ENCODE measurements at places on chromosomes 13 and 19.

- DNase-seq, result no peak
Measured at GRCh38 chr13:26412936-26413716, 144.4 kb upstream of the WASF3 start.

DNA sequence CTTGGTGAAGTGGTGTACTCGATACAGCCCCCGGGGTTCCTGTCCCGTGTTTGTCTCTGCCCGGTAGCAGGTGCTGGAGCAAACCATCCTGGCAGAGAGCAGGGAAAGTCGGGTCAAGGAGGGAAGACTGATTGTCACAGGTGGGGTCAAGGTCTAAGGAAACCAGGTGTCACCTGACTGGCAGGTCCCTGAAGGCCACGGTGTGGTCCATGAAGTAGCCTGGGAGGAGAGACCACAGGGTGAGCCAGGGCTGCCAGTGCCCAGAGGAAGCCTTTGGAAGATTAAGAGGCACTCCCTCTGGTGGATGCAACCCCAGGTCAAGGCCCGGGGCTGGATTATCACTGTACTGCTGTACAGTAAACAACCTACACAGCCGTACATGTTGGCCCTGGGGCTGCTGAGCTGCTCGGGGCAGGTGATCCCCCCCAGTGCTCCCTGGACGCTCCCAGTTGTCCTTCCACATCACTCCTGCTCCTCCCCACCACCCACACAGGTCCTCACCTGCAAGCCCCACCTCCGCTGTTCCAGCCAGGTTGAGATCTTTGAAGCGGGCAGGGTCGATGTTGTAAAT lies 6.0 kb upstream of the CCER2 start:
- DNase-seq, result no peak

DNA sequence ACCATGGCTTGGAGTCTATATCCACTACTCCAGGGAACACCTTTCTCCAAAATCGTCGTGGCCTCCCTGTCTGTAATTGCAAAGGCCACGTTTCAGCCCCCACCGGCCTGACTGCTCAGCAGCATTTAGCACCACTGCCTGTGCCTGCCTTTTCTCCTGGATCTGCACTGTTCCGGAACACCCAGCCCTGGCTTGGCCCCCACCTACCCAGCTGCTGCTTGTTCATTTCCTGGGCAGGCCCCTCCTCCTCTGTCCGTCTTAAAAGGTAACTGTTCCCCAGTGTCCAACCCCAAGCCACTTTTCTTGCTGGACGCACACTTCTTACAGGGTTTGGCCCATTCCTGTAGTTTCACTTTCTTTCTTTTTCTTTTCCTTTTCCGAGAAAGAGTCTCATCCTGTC lies 8.5 kb upstream of the SYT5 start:
- DNase-seq, result no peak

GRCh38 chr13:38981096-38981495 lies 9.5 kb downstream of the STOML3 start:
- no peak for DNase-seq

DNA sequence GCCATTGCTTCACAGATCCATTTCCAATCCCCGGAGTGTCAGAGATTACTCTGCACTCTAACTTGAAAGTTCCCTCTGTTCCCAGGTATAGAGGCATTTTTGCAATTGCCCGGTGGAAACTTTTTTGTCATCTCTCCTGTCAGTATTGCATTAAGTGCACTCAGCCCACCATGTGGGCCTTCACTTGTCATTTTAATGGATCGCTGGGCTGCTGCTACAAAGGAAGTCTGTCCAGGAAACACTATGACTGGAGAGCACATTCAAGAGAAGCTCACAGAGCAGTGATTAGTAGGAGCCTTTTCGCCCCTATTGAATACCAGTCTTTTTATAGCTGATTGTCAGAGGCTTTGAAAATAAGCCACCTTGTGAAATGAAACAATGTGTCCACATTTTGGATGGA lies 180.9 kb downstream of the B3GLCT start:
- no peak for DNase-seq

DNA sequence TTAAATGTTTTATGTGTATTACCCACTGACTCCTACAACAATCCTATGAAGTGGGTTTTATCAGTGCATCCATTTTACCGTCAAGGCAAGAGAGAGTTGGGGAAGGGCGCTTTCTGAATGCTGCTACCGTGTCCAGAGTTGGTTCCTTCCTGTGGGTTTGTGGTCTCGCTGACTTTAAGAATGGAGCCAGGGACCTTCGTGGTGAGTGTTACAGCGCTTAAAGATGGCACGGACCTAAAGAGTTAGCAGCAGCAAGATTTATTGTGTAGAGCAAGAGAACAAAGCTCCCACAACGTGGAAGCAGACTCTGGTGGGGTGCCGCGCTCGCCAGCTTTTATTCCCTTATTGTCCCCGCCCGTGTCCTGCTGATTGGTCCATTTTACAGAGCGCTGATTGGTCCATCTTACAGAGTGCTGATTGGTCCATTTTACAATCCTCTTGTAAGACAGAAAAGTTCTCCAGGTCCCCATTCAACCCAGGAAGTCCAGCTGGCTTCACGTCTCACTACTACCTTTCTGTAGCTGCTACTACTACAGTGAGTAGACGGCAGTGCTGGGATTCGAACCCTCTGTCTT lies 6.1 kb downstream of the OSCAR start:
- DNase-seq, result no peak

DNA sequence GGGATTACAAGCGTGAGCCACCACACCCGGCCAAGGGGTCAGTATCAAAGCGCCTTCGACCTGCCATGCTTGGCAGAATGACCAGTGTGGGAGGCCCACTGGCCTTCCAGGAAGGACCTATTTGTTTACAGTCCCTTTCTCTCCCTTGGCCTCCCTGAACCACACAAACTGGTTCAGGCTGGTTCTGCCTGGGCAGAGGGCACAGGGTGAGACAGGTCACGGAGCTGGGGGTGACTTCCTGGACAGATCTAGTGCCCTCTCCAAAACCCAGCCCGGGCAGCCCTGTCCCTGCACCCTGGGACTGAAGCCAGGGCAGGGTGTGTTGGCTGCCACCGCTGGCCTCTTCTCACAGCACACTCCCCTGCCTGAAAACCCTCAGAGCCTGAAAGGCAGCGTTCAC lies 11.3 kb downstream of the PLEKHF1 start:
- DNase-seq, result no peak

DNA sequence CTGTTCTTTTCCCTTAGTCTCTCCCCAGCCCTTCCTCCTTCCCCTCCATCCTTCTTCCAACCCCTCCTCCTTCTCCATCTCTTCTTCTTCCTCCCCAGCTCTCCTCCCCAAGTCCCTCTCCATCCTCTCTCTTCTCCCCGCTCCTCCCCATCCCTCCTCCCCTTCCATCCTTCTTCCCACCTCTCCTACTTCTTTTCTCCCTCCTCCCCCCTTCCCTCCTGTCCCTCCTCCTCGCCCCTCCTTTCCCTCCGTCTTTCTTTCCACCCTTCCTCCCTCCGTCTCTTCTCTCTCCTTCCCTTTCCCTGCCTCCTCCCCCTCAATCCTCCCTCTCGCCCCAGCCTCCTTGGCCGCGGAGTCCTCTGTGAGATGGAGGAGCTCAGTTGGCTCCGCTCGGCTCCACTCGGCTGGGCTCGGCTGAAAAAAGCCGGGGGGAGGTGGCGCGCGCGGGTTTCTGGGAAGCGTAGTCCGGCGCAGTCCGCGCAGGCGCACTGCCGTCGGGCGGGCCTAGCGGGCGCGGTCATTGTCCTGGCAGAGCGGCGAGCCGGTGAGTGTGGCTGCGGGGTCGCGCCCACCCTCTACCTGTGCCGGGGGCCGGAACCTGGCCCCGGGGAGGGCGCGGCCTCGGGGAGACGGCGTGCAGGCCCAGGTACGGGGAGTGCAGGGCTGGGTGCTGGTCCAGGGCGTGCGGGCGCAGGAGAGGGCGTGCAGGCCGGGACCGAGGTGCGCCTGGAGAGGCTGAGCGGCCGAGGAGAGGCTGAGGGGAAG lies at the start of gene ZNF71:
Gene ZNF71 (plus strand): TSS at position 520 of the 765 bp plus-strand sequence. CDS start 6,257 bp downstream, outside the sequence.
- peak; percentile 54 for DNase-seq

GRCh38 chr13:87792878-87793277 lies 121.7 kb downstream of the SLITRK5 start:
- no peak for DNase-seq

DNA sequence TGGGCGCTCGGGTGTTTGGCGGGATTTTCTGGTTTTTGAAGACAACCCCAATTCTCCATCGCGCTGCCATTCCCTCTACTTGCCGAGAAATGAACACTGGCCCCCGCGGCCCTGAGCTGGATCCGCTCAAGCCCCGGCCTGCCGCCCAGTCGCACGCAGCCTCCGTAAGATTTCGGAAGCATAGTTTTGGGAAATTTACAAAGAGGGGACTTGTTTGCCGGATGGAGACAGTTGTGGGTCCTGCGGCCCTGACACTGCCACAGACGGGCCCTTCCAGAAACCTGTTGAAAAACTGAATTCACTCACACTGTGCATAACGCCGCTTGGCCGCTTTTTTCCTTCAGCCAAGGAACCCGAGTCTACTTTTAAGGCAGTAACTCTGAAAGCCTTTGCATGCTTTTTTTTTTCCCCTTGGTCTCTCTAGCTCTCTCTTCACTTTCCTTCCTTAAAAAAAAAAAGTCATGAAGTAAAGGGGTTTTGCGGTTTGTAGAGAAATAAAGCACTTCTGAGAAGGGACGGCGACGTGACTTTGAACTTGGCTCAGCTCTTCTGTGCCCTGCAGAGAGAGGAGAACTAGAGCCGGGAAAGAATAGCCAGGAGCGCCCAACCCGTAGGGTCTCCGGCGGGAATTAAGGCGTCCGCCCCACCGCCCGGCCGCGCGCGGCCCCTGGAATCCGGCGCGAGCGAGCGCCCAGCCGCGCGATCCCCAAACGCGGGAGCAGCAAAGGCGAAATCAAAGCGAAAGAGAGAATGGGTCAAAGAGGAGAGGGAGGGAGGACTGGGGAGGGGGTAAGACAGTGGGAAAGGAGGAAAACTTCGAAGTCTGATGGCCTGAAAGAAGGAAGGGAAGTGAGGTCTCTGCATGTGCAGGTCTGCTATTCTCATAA lies 3.4 kb upstream of the ZIC2 start:
- DNase-seq, result no peak

DNA sequence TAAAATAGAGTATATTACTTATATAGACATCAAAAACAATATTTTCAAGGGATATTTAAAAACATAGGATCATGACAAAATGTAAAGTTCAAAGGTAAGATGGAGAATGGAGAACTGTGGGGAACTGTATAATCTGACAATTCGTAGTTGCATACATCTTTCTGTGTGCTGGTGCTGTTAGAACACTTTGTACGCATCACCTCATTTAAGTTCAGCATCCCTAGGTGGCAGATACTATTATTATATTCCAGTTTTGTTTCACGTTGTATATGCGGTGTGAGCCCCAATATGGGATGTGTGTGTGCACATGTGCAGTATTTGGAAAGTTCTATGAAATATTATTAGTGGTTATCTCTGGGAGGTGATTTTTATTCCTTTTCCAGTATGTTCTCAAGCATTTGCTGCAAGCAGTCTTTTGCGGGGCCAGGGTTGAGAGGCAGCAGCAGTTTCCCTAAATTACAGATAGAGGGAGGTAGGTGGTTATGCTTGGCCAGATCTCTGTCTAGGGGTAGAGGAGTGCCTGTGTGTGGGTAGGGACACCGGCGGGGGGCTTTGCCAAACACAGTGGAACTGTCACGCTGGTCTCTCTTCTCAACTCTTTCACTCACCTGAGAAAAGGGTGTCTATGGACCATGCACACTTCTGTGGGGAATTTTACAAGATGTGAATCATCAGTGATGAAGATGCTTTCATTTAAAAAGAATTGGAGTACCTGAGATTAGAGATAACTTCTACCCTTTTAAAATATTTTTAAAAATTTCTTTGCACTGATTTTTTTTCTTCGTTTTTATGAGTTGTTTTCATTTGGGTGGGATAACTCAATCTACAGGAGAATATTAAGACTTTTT lies 55.6 kb upstream of the ALOX5AP start:
- no peak for DNase-seq

DNA sequence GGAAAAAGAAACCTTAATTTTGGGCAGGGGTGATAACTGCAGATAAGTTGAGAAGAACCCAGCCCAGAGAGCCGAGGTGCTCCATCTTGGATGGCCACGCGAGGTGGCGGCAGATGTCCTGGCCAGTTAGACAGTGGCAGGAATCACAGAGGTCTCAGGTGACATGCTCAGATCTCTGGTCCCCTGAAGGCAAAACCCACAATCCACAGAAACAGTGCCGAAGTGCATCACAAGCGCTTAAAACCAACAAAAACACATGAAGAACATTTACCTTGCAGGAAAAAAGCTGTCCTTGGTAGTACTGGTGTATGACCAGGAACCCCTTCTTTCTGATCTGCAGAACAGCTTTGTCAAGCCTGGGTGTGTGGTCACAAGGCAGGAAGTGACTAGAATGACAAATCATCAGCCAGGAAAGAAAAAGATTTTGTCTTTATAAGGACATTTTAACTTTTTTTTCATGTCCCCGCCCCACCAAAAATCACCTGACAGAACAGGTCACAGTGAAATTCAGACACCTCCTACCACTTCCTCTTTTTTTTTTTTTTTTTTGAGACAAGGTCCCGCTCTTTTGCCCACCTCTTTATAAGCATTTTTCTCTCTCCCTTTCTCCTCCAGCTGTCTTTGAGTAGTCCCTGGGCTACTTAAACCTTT lies at the start of gene LCP1:
Gene LCP1 (minus strand): TSS at position 338 of the 651 bp plus-strand sequence. CDS start 22,515 bp downstream, outside the sequence.
- peak; percentile 53 for DNase-seq

DNA sequence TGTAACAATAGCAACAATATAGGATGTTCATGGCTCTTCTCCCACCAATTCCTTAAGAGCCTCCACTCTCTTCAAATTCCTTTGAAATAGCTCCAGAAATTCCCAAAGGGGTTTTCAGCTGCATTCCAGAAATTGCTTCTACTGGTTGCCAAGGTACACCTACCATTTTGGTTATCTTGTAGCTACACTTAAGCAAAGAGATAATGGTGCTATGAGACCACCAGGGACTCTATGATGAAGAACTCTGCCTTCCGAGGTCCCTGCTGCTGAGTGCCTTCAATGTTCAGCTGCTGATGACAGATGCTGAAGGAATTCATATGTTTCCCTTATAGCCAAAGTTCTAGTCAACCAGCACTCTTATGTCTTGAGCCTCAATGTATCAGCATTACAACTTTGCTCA lies 78.4 kb downstream of the POU4F1 start:
- no peak for DNase-seq

DNA sequence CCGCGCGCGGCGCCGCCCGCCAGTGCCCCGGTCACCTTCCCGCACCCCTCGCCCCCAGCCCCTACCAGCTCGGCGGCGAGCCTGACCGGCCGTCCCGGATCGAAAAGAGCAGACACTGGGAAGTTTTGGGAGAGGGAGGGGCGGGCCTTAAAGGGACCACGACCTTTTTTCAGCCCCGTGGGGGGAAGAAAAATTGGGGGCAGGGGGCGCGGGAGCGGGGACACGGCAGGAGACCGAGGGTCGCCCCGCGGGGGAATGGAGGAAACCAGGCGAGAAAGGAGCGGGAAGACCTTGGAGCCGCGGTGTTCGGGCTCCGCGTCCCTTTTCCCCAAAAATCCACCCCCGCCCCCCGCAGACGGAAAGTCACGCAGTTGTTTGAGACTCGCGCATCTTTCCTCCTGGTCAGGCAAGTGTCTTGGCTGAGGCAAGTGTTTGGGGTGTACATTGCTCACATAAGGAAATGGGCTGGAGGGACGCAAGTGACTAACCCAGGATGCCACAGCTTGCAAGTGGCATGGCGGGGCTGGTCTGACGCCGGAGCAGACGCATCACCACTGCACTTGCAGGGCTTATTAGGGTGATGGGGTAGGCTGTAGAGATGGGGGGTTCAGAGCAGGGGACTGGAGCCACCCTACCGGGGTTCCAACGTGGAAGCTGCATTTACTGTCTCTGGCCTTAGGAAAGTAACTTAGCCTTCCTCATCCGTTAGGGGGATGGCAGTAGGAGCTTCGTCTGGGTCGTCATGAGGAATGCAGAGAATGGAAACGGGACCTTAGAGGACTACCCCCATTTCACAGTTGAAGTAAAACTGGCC lies 2.7 kb upstream of the HNRNPL start:
- DNase-seq, result no peak

- no peak for DNase-seq
Measured at GRCh38 chr13:91632086-91632485, 233.7 kb downstream of the GPC5 start.

- no peak for DNase-seq
Measured at GRCh38 chr13:69050696-69051095, 1056.9 kb upstream of the ATXN8OS start.

All from stimulated activated CD4-positive, alpha-beta T cell treated with anti-CD3 and anti-CD28 coated beads, TNF-alpha, amount 100 ng/mL, for 1 hour (primary cell).